ENCODE measurements at places on chromosomes 4 and X.

GRCh38 chrX:13198056-13198761, 121.6 kb downstream of the ATXN3L start:
- DNase-seq, result no peak

- no peak for DNase-seq
Measured at GRCh38 chr4:5852523-5853202, 40.2 kb downstream of the CRMP1 start.

DNA sequence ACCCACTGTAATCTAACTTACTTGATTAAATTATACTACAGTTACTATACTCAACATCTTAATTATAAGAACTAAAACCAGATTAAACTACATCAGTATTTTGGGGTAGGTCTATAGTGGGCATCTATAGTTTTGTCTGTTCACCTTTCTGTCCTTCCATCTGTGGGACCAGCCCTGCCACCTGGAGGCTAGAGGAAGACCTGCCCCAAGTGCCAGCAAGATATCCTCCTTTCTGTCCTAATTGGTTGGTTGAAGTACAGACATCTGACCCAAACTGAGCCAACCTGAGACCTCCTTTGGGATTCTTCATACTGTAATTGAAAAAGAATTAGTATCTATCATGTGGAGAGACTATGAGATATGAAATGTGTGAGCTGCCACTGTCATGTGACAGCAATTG, 172.2 kb upstream of the TLL1 start:
- DNase-seq, result no peak

DNA sequence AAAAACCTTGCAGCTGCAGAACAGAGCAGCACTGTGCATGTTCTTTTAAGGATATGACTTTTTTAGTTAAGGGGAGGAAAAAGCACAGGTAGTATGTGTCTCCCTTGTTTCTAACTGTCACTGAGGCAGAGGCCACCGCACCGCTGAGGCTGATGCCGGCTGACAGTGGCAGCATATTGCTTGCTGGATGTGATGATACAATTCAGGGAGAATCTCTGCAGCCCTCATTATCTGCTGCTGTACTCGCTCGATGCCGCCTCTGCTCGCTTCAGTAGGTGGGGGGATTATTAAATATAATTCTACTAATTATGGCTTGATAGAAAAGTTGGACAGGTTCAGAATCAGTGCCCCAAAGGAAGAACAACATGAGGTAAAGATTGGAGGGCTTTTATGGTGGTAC, 378.8 kb upstream of the NOCT start:
- DNase-seq, result no peak

DNA sequence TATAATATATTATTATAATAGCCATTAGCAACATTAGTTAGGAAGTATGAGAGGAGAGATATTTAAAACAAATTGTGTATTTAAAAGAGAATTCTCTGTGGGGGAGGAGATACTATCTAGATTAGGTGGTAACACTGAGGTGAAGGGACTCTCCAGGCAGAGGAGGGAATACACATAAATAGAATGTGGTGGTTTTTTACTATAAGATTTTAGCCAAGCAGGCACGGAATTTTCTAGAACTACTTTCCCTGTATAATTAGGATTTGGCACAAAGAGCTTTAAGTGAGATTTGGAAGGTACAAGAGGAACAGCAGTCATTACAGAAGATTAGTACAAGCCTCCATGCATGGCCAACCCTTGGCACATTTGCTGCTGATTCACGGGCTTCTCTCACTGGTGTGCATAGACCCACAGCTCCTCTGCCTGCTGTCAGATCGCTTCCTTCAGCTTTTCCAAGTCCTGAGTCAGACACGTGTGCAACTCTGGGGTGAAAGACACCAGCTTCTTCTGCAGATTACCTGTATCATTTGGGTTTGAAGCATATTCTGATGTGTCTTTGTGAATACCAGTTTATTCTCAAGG, 685.5 kb downstream of the KCTD8 start:
- no peak for DNase-seq

All from frontal cortex (tissue), 4 donors.